ENCODE measurements at places on chromosomes 6 and 20. TPM values are rescaled to one million over a fixed set of nuclear protein-coding genes. Genes with fewer than 3 reads are reported as not detected.

- DNase-seq, result no peak
Observed at GRCh38 chr6:96059586-96059985, 43.8 kb downstream of the FUT9 start.

DNA sequence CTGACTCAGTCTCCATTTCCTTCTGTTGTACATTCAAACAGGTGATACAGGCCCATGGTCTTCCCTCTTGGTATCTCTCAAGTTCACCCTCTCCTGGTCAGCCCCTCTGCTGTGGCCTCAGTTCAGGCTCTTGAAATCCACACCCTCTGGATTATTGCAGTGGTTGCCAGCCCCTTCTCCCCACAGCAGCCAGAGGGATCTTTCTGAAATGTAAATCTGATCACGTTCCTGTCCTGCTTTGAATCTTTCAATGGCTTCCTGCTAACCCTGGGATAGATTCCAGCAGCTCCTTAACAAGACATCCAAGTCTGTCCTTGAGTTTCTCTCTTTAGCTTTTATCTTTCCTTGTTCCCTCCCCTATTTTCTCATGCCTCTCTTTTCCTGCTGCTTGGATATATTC lies 22.2 kb downstream of the CHMP4B start:
- DNase-seq, result no peak

GRCh38 chr20:22223236-22223635 lies 361.1 kb downstream of the FOXA2 start:
- no peak for DNase-seq

OTOR gene
- polyA plus RNA-seq, result 0.32 TPM

TNFRSF6B gene
- polyA plus RNA-seq, result 1.4 TPM

TCFL5 gene
- polyA plus RNA-seq, result 13.0 TPM

ATF6B gene
- 84.1 TPM for polyA plus RNA-seq

Measured in right renal cortex interstitium (tissue), 3 donors.